ENCODE measurements at places on chromosomes 5 and 9.

DNA sequence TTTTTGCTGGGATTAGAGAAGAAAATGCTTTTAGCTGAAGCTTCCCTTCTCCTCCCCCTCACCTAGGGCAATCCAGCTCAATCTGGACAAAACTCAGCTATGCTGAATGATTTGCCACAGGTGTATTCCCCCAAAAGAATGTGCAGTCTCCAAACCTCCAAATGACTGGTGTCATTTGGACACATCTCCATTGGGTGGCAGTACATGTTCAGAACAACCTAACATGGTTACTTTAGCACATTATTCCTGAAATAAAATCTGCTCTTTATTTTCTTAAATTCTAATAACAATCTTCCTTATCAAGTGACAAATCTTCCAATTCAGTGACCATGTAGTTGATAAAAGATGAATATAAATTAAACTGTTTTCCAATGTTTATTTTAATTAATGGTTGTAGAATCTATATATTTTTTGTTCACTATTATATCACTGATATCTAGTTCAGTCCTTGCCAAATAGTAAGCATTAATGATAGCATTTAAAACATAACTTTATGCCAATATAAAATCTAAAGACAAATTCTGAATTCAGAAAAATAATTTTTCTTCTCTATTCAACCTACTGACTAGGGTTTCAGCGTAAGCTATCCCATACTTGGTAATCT, 61.3 kb upstream of the MOCS2 start:
- no peak for DNase-seq

DNA sequence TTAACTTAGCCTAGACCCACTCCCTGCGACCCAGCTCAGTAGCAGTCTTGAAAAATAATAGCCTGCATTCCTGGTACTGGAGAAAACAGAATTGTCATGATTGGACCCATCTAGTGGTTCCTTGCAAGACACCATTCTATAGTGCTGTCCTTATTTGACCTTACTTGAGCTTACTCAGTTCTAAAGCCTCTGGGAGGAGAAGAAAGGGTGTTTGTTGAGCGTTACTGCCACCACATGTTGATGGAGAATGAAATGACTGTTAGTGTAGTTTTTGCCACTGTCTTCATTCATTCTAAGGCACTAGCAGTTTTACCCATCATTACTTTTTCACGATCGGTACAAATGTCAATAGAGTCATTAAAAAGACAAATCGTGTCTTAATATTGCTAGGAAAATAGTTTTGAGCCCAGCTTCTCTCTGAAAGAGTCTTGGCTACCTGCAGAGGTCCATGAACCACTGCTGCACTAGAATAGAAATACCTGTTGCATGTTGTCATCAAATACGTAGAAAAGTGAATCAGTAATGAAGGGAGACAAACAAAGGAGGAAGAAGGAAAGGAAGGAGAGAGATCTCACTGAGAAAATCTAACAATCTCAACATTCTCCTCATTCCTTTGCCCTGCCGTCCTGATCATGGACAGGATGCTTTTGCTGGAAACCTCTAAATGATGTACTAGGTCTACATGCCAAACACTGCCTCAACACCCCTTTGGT, 96.0 kb downstream of the LIX1 start:
- DNase-seq: no peak

- no peak for DNase-seq
Observed at GRCh38 chr5:19546521-19546920, 441.5 kb downstream of the CDH18 start.

DNA sequence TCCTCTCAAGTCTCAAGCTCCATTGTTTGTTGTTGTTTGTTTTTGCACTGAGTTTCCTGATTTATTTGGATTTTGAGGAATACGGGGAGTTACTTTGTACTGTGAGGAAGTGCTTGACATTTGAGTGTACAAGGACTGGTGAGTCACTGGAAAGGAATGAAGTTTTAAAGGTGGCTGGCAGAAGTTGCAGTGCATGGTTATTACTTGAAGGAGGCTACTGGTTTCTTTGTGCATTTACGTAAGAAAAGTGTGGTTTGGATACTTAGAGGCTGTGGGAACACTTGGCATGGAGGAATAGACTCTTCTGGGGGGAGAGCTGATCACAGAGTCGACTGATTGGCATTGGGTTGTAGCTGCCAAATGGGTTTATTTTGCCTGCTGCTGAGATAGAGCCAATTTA, 919.0 kb downstream of the TAF11L14 start:
- DNase-seq: no peak

DNA sequence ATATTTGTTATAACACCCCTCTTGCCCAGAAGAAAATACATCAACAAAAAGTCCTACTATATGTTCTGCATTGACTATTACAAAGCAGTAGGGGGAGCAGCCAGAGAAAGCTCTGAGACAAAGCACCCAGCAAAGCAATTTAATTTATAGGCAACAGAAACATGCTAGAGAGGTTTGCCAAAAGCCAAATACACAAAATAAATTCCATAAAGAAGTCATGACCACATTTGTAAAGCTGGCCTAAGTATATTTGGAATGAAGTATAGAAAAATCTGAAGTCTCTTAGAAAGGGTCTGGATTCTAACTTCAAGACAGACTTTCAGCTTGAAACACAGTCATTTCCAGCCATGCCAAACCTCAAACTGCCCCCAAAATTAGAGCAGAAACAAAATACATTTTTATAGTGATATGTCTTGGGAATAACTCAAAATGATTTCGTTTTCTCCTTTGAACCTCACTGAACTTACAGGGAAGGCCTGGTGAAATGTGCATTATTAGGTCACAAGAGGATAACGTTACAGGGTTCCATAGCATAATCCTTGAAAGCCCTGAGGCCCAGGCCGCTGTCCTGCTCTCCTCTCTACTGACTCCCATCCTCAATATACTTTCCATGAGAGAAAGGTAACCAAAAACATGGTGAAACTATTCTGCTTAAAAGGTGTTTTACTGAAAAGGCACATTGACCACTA, 451.8 kb downstream of the RAB3C start:
- no peak for DNase-seq

DNA sequence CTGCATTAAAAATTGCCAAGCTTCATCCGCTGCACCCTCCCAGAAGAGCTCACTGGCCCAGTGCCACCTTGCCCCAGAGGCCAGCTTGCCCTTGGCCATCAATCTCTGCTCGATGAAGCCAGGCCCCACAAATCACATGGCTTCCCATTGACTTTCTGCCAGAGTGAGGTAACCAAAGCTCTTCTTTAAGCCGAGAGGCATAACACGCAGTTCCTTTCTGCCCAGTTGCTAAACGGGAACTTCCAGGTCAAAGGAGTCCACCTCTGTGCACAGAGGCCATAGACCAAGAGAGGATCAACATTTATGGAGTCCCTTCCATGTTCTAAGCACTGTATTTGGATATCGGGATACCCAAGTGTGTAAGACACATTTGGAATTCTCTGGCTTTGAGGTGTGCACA, 208.8 kb downstream of the KIF4B start:
- no peak for DNase-seq

DNA sequence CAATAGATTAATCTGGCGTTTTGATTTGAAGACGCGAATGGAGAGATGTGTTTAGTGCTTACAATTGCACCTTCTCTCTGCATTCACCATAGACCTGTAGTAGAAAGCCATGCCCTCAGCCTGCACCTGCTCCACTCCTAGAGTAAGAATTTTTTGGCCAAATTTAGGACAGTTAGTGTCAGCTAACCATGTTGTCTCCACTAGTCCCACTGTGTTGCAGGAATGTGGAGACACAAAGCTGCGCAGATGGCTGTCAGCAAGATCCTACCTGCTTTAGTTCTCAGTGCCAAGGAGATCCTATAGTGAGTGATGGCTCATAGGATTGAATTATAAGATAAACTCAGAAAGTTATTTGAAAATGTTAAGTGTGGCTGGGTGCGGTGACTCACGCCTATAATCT, 35.1 kb upstream of the ABCA1 start:
- no peak for DNase-seq

DNA sequence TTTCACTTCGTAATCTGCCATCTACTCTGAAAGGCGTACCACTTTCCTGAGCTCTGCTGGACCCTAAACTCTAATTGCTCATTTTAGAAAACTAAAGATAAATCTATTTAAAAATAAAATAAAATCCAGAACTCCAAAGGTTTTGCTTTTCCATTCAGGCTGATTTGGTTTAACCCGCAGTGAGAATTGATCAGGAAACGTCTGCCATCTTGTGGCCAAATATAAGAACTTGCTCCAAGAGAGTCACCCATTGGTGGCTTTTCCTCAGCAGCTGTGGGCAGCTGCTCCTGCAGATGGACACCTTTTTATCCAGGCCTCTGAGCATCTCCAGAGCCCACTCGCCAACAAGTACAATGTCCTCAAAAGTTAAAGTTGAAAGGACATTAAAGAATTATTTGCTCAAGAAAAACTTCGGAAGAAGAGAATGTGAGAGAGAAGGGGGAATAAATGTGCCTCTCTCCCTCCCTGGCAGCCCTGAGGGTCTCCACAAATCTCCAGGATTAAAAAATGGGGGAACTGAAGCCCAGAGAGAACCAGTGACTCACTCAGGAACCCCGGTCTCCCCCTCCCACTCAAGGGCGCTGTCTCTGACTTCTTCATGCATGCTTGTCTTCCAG, 4.1 kb downstream of the SAXO1 start:
- peak; percentile 38 for DNase-seq

- DNase-seq: no peak
Observed at GRCh38 chr9:123382653-123383511, 26.9 kb downstream of the CRB2 start.

DNA sequence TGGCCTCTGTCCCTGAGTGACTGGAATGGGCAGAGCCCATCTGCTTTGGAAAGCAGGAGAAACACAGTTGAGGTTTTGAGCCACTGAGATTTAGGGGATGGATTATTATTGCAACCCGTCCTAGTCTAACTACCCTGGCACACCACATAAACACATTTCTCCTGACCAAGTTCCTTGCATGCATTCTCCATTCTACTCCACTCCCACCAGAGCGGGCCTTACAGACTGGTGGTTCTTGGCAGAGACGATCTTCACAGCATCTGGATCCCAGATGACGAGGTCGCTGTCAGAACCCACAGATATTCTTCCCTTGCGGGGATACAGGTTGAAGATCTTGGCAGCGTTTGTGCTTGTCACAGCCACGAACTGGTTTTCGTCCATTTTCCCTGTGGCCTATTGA, 111.0 kb downstream of the DPYSL3 start:
- DNase-seq: no peak

DNA sequence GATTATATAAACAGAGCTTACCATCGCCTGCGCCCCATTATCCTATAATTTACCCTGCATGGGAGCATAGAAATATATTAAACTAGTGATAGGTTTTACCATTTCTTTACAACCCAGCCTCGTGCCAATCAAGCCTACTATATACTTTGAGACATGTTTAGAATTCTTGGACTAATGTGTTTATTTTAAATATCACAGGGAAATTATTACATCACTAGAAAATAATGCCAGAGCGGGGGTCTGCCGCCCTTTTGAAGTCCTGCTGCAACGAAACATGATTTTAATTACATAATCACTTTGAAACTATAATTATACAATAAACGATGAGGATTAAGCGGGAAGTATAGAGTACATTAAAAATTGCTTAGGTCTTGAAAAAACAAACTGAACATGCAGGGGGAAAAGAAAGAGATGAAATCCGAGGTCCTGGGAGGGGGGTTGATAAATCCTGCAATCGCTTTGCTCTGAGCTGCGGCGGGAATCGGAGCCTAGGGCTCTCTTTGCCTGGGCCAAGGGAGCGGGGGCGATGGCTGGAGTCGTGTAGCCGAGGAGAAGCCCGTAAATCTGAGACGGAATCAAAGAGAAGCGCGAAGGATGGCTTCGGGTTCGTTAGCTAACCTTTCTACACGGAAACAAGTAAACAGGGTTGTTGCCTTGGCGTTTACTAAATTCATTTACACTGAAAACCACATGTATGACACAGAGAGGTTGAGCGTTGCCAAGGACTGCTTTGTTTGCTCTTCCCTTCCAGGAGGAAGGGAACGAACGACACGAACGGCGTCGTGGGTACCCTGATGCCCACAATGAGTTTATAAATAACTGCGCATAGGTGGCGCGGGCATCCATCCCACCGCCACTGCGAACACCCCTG, 127.6 kb downstream of the TMEM174 start:
- DNase-seq: no peak

- DNase-seq: no peak
Observed at GRCh38 chr9:134381671-134382516, 55.6 kb downstream of the RXRA start.

All from NCI-H526 treated with DMSO at 0.1 percent for 48 hours (cell line).